ENCODE measurements at places on chromosomes 4 and X. TPM values are rescaled to one million over a fixed set of nuclear protein-coding genes. Genes with fewer than 3 reads are reported as not detected.

ZRSR2 gene
- 10.4 TPM for total RNA-seq

FAM184B gene
- total RNA-seq, result 0.07 TPM

DAPP1 gene
- not detected for total RNA-seq

UGT2A2 gene
- not detected for total RNA-seq

ENPP6 gene
- not detected for total RNA-seq

BRS3 gene
- total RNA-seq, result not detected

PFKFB1 gene
- total RNA-seq, result not detected

ARL13A gene
- not detected for total RNA-seq

MTCP1 gene
- 12.6 TPM for total RNA-seq

All from endodermal cell (in vitro differentiated cells).